HuH-7 (cell line): ENCODE measurements at places on chromosomes 2 and 18.

- DNase-seq = no peak
Measured at GRCh38 chr2:240636563-240637115, 11.4 kb downstream of the GPR35 start.

GRCh38 chr18:35197296-35197695 lies 43.5 kb upstream of the ZNF397 start:
- DNase-seq = no peak

DNA sequence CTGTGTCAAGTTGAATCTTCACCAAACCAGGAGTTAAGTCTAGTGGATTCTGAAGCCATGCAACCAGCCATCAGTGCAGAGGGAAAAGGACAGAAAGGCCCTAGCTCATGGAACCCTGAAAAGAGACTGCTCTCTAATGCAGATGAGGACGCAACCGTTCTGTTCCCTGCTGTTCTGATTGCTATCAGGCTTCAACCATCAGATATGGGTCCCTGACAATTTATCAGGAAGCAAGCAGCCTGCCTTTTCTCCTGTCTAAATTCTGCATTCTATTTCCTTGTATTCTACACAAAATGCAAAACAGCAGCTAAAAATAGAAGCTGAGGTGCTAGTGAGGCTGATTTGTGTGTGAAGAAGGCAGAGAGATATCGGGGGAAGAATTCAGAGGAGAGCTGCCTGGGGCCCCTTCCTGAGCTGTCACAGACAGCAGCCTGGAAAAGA lies 68.4 kb upstream of the RTN4 start:
- no peak for DNase-seq

GRCh38 chr2:33051586-33052360 lies 105.0 kb downstream of the LTBP1 start:
- peak; percentile 54 for DNase-seq

DNA sequence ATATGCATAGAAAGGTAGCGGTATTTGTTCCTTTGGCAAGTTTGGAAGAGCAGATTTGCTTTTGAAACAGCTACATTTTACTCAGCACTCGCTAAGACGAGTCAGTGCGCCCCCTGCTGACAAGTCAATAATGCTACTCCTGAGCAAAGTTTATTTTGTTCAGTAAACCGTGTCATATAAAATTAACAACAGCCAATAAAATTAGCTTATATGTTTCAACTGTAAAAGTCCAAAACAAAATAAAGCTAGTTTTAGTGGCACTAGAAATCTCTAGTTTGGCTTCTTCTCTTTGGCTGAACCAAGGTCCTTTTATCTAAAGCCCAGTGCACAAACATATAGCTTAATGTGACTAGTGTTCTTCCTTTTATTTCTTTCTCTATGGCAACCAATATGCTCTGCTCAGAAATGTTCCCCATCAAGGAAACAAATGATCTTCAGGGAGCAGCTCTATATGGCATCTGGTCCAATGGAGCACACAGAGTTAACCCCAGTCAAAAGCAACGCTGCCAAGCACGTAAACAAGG lies 4.2 kb upstream of the POU3F3 start:
- DNase-seq = peak; percentile 72

DNA sequence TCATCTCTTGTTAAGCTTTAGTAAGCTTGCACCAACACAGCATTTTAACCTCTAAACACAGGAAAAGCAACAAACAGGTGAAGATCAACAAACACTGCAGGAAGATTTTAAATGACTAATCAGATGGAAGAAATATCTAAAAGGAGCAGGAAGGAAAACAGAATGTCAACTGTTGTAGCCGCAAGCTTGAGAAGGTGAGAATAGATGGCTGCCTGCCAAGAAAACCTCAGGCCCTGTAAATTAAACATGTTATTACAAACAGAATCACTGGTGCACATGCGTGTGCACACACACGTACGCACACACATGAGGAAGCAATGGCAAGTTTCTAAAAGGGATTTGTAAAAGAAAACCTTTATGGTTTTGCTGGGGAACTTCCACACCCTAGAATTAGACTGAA lies 257.8 kb upstream of the GALNT5 start:
- no peak for DNase-seq

- no peak for DNase-seq
Measured at GRCh38 chr2:56314796-56315195, 131.0 kb downstream of the CCDC85A start.

- DNase-seq = no peak
Measured at GRCh38 chr2:36781907-36782720, 85.6 kb downstream of the VIT start.

- DNase-seq = no peak
Measured at GRCh38 chr2:127225186-127225960, 5.3 kb upstream of the CYP27C1 start.

GRCh38 chr2:158071018-158071417 lies 30.7 kb upstream of the UPP2 start:
- no peak for DNase-seq

- DNase-seq = no peak
Measured at GRCh38 chr2:218228366-218229090, 11.5 kb downstream of the ARPC2 start.

- DNase-seq = no peak
Measured at GRCh38 chr2:160703648-160704585, 210.3 kb upstream of the RBMS1 start.

- no peak for DNase-seq
Measured at GRCh38 chr2:220856486-220856885, 715.6 kb downstream of the EPHA4 start.

GRCh38 chr2:102478686-102479470 lies 5.9 kb downstream of the SLC9A4 start:
- DNase-seq = no peak

DNA sequence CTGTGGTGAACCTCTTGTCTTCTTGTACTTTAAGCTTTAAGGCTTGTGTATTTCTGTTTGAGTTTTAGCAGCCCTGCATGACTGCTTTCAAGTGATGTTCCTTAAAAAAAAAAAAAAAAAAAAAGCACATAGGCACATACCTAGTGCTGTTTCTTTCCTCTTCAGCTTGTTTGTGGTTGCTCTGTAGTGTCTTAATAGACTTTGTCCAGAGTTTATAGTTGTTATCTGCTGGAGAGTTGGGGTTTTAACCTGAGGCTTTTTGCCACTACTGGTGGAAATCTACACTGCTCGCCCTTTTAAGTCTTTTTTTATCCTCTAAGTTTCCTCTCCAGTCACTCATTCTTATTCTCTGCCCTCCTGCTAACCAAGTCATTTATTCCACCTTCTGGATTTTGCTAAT lies 34.5 kb downstream of the AGFG1 start:
- no peak for DNase-seq

DNA sequence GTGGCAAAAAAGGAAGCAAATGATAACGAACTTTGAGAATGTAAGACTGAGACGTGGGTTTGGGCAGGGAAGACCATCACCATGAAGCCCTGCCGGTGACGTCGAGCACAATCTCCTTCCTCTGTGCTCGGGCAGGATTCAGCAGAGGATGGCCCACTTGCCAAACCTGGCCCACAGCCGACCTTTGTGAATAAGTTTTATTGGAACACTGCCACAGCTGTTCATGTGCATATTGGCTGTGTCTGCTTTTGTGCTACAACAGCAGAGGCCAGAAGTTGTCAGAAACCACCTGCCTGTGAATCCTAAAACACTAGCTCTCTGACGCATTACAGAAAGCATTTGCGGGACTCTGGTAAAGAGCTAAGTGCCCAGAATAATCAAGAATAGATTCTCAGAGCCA lies 223.9 kb downstream of the MYT1L start:
- DNase-seq = no peak

DNA sequence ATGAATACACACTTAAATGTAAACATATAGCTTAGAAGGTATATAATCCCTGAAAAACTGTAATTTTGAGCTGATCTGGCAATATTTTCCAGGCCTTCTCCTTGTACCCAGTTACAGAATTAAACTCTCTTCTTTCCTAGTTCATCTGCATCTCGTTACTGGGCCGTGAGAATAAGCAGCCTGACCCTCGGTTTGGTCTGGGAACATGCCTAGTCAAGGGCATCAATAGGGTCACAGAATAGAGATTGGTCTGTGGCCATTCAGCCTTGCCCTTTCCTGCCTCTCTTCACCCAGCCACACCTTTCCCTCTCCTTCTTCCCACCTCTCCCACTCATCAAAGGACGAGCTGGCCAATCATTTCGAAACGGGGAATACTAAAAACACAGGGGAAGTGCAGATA lies 27.3 kb downstream of the SULT1C2 start:
- no peak for DNase-seq
